ENCODE measurements at places on chromosomes 12 and 14.
A peak's percentile ranks its signal among the peaks of the same experiment; 100 is the strongest.

- peak; percentile 1 for DNase-seq
Observed at GRCh38 chr14:71932229-71932981, at the start of gene RGS6. Gene RGS6 (plus strand): TSS chr14:71932429.

- no peak for DNase-seq
Observed at GRCh38 chr12:11725686-11726085, 76.2 kb downstream of the ETV6 start.

DNA sequence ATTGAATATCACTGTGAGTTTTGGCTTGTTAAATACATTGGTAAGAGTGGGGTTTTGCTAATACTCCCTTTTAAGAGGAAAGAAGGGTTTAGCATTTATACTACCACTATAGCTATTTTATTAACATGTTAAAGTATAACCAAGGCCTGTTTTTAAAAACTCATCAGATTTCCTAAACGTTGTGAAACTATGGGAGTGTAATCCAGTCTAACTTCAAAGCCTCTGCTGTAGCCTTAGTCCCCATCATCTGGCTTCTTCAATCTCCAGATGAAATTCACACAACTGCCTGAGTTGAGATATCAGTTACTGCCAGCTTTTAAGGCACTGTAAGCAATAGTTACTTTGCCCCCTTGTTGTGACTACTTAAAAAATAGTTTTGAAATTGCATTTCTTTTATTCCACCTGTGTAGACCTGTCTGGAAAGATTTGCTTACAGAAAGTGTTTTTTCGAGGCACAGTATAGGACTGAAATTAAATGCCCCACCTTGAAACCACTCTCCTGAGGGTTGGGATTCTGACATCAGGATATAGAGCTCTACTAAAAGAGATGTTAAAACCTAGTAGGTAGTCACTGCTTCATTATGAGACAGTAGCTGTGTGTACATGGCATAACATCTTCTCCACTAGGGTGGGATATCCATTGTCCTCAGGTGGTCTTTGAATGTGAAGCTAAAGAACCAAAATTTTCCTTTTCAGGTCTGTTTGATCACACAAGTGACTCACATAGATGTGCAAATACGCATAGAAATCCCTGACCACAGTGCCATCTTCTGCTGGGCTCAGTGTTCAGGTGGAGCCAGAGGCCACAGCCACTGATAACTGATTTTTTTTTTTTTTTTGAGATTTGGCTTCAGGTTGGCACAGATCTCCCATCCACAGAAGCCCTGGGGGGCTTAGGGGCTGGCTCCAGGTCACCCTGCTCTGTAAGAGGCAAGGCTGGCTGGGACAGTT, 125.5 kb downstream of the DAAM1 start:
- DNase-seq = no peak

- no peak for DNase-seq
Observed at GRCh38 chr14:34792598-34792997, 78.2 kb upstream of the CFL2 start.

DNA sequence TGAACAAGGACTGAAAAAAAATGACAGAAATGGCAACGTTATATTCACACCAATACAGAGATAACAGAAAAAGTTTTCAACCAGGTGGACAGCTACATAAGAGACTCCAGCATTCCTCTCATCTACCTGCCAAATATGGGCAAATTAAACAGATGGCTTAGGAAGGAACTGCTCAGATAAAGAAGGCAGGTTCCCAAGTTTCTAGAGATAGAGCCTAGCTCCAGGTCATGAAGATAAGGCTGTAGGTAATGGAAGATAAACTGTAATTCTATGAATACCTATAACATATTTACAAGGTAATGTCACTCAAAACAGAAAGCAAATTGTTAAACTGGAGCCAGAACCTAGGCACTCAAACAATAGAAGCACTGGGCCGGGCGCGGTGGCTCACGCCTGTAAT, 42.5 kb downstream of the GIT2 start:
- no peak for DNase-seq

DNA sequence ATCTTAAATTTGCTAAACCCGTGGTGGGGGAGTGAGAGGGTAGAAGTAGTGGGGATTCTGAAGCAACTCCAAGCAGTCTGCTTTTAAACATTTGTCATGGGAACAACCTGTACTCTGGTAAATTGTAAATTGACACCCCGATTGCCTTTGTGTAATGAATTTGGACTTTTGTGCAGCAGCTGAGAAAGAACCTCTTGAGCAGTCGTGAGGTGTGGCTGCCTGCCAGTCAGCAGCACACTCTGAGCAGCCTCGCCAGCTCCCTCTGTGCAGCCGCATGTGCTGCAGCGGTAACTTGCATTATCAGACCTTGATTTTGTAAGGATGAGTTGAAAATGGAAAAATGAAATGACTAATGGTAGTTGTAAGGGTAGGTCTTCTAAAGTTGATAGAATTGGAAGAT, 74.3 kb downstream of the SUSD6 start:
- DNase-seq = no peak

- no peak for DNase-seq
Observed at GRCh38 chr12:1339618-1340319, 254.6 kb downstream of the FBXL14 start.

- no peak for DNase-seq
Observed at GRCh38 chr12:13981296-13981962, at the start of gene GRIN2B. Gene GRIN2B (minus strand): TSS chr12:13981602. CDS start chr12:13866208, 115,394 bp downstream.

- DNase-seq = no peak
Observed at GRCh38 chr14:23641915-23642588, 5.9 kb downstream of the DHRS2 start.

Data from fibroblast of skin of scalp (primary cell).